AG09319 (cell line): ENCODE measurements at places on chromosomes 16 and 17.

DNA sequence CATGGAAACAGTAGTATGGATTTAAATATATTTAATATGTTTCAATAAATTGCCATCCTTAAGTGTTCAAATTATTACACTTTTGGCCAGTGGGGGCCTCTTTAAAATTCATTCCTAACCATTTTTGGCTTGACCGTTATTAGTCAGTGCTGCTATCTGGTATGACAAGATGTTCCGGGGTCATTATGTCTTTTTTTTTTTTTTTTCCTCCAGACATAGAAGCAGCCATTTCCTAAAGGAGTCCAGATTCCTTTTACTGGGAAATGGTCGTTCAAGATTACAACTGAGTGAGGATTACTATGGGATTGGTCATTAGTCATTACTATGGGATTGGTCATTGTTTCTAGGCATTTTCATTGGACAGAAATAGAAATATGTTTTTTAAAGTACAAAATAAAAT, 53.4 kb downstream of the NF1 start:
- DNase-seq: no peak

DNA sequence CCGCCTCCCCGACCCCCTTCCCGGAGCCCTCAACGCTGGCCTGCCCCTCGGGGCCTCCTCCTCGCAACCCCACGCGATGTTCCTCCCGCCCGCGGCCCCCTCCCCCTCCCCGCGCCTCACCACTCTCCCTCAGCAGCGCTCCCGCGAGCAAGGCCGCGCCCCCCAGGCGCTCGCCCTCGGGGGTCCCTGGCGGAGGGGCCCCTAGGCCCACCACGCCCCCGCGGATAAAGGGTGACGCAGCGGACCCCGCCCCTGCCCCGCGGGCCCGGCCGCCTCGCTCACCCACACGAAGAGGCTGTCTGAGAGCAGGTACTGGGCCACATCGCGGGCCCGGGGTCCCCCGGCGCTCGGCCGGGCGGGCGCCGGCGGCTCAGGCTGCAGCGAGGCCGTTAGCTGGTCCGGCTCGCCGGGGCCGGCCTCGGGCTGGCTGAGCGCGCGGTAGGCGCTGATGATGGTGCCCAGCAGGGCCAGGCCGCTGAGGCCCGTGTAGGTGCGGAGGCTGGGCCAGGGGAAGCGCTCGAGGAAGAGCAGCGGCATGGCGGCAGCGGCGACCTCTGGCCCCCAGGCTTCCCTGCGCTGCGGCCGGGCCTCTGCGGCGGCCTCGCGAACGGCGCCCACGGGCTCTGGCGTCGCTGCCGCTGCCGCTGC, 430 bp downstream of the AMFR start:
- DNase-seq: no peak

GRCh38 chr16:55737318-55737717, 81.5 kb downstream of the SLC6A2 start:
- DNase-seq: no peak

DNA sequence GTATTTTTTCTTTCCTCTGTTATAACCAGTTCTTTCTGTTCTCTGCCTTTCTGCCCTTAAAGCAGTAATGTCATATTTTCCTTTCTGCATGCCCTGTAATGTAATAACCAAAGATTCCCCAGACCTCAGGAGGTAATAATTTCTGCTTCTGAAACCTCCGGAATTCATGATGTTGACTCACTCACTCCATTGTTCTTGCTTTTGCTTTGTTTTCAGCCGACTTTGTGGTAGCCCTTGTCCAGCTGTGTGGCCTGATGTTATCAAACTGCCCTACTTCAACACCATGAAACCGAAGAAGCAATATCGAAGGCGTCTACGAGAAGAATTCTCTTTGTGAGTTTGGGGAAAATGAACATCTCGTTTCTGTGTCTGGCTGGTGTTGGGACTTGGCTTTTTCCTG, 55.9 kb downstream of the CDK12 start:
- no peak for DNase-seq

- no peak for DNase-seq
Observed at GRCh38 chr16:10114409-10114808, 67.8 kb downstream of the GRIN2A start.

GRCh38 chr17:65925606-65926307, 266.2 kb downstream of the CEP112 start:
- DNase-seq: no peak

DNA sequence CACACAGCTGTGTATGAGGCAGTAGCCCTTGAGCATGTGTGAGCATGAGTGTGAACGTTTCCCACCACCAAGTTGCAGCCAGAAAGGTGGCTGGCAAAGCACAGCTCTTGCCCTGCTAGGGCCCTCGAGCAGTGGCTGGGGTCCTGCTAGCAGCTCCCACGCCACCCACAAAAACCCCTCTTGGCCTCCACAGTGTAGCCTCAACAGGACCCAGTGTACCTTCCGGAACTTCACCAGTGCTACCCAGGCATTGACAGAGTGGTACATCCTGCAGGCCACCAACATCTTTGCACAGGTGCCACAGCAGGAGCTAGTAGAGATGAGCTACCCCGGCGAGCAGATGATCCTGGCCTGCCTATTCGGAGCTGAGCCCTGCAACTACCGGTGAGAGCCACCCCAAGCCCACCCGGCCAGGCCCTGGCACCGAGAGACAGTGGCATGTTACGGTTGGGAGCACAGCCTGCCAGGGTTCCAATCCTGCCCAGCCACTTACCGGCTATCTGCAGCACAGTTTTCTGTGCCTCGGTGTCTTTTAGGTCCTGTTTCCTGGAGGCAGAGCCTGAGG, 53.1 kb downstream of the SCNN1B start:
- no peak for DNase-seq

DNA sequence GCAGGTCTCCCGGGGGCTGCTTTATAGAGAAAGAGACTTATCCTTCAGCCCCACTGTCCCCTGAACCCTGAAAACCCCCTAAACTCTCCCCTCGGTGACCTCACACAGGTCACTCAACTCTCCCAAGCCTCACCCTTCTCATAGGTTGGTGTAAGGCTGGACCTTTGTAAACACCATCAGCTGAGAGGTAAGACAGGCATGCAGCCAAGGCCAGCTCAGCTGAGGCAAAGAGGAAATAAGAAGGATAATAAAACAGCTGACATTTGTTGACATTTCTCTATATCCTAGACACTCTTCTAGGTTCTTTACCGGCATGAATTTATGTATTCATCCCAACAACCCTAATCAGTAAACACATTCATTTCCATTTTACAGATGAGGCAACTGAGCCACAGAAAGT, 134.3 kb downstream of the CCT6B start:
- no peak for DNase-seq

- no peak for DNase-seq
Observed at GRCh38 chr17:28997806-28998205, 8.0 kb downstream of the SEZ6 start.
